ENCODE measurements at places on chromosomes 4 and X.

DNA sequence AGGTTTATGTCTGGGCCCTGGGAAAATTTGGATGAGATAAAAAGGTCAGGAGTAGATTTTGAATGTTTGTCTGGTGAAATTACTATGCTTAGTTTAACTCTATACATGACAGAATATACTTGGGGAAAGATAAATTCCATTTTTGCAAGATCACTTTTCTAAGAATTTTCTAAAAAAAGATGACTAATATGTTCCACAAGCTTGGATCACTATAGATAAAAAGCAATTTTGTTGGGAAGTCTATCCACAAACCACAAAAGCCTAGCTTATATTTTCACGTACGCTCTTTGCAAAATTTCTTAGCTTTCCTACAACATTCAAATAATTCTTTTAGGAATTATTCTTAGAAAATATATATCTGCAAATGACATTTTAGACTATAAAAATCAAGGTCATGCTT is 20.6 kb upstream of the COQ2 start:
- DNase-seq = no peak

- DNase-seq = no peak
These were observed 48.8 kb downstream of the RBPJ start for GRCh38 chr4:26369581-26369980.

- no peak for DNase-seq
These were observed 35.5 kb upstream of the CD38 start for GRCh38 chr4:15742637-15743036.

- DNase-seq = no peak
These were observed 523.4 kb downstream of the ADGRL3 start for GRCh38 chr4:61723492-61723891.

DNA sequence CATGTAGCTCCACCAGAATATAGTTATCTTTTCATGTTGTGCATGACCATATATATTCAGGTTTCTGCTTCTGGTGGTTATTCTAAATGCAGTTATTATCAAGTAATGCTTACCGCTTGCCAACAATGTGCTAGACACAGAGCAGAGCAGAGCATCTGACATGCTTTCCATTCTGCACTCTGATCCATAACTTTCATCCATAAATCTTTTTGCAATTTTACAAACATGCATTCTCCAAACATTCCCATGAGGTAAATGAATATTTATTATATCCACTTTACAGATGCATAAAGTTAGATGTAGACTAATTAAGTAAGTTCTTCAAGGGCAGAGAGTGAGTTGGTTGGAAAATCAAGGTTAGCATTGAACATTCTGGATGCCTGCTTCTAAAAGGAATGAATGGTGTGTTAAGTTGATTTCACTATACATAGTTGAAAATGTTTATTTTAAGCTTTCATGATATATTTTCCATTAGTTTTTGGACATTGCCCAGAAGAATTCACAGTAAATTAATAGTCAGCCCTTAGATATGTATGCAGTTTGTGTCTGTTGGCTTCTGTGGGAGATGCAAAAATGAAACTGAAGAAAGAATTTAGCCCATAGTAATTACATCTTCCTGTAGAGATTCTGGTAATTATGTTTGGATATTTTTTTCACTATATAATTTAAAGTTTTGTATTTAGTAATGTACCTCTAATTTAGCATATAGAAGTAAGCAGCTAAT is 867.8 kb downstream of the CCSER1 start:
- DNase-seq = no peak

DNA sequence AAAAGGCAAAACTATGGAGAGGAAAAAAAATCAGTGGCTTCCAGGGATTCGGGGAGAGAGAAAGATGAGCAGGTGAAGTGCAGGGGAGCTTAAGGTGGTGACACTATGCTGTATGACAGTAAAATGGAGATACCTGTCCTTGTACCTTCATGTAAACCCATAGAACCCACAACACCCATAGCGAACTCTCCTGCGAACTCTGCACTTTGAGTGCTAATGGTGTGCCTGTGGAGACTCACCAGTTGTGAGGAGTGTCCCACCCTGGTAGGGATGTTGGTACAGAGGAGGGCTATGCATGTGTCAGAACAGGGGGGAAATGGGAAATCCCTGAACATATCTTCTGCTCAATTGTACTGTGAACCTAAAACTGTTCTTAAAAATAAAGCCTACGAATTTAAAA is 42.8 kb downstream of the HMX1 start:
- DNase-seq = no peak

- no peak for DNase-seq
These were observed 365.1 kb downstream of the AFF2 start for GRCh38 chrX:148865277-148866210.

DNA sequence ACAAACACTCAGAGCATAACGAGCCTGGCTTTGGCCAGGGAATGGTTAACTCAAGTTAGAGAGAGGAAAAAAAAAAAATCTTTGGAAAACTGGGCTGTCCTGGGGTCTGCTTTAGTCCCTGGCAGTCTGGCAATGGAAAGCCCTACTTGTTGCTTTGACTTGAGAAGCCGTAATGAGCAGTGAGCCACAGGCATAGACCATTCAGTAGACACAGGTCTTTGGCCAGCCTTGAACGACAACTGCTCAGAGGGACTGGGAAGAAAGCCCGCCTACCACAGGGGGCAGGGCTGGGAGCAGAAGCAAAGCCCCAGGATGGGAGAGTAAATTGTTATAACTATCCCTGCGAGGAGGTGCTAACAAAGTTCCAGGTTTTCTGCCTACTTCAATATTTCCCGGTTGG is 25.9 kb downstream of the SLC25A43 start:
- DNase-seq = no peak

- no peak for DNase-seq
These were observed 113.8 kb upstream of the GABRA2 start for GRCh38 chr4:46503739-46504138.

- DNase-seq = no peak
These were observed 114.5 kb upstream of the GUCY1A1 start for GRCh38 chr4:155552180-155552579.

GRCh38 chr4:71221510-71222466 is 117.0 kb upstream of the SLC4A4 start:
- no peak for DNase-seq

- no peak for DNase-seq
These were observed 109.4 kb downstream of the DLG3 start for GRCh38 chrX:70554081-70554480.

- DNase-seq = no peak
These were observed 256.9 kb downstream of the PARM1 start for GRCh38 chr4:75189711-75190335.

DNA sequence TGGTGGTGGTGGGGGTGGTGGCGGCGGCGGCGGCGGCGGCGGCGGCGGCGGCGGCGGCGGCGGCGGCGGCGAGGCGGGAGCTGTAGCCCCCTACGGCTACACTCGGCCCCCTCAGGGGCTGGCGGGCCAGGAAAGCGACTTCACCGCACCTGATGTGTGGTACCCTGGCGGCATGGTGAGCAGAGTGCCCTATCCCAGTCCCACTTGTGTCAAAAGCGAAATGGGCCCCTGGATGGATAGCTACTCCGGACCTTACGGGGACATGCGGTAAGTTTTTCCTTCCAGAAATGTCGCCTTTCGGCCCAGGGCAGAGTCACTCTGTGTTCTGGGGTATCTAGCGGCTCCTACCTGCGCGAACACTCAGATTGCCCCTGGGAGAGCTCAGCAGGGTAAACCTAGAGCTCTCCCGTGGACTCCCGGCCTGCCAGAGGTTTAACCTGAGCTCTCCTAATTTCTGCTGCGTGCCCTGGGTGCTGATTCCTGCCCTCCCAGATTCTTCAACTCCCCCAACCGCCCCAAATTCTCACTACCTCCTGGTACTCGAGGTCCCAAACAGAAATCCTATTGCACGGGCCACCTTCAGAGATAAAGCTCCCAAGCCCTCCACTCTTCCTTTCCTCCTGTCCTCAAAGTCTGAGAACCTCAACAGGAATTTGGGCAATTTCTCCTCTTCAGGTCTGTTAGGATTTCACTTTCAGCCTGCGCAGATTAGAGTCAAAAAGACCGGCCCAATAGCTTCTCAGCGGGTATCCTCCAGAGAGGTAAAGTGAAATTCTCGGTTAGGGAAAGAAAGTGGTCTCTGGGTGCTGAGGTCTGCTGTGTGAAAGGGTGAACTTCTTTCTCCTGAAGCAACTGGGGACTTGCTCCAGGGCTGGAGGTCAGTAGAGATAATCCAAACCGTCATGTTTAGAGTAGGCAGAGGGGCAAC is 2.9 kb downstream of the AR start:
- DNase-seq = no peak

- DNase-seq = no peak
These were observed 58.3 kb downstream of the GRID2 start for GRCh38 chr4:92362028-92362427.

DNA sequence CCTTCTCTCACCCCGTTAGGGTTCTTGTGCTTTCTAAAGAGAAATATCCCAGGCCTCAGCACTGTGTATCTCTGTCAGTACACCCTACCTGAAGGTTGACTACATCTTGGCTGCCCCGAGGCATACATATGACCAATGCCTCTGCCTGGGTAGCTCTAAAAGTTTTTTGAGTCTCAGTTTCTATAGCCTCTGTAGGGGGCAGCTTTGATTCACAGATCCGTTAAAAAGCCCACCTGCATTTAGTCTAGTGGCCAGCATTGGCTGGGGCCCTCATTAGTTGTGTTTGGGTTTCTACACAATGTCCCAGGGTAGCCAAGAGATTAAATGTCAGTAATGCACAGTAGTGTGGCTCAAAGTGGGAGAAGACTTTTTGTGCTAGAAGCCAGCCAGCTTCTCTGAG is 151.1 kb downstream of the CFAP299 start:
- DNase-seq = no peak

DNA sequence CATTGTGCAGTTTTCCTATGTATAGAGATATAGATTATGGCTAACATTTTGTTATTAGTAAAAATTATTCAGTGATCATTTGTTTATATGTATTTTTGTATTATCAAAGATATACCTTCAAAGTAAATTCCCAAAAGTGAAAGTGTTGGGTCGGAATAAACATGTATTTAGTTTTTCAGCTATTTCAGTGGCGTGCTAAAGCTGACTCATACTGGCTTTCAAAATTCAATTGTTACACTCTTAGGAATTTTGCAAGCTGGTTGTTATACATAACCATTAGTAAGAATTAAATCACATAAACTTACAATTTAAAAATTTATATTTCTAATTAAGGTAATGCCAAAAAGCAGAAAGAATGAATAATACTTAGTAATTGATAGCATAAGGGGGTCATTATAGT is 288.4 kb upstream of the NRK start:
- no peak for DNase-seq

All from NCI-H187 (cell line).